ENCODE measurements at places on chromosomes 7 and 10. TPM values are rescaled to one million over a fixed set of nuclear protein-coding genes. Genes with fewer than 3 reads are reported as not detected.

NRAP gene
- not detected for total RNA-seq

DOCK1 gene
- total RNA-seq: 20.8 TPM

NEUROG3 gene
- total RNA-seq: not detected

UBTD1 gene
- total RNA-seq: 15.6 TPM

HOXA11 gene
- total RNA-seq: 0.56 TPM

MLXIPL gene
- total RNA-seq: 1.4 TPM

MINDY4 gene
- 2.4 TPM for total RNA-seq

CDK13 gene
- total RNA-seq: 24.0 TPM

NPFFR1 gene
- total RNA-seq: 0.02 TPM

SLC26A3 gene
- total RNA-seq: not detected

CRHR2 gene
- 0.05 TPM for total RNA-seq

SPDYE6 gene
- total RNA-seq: not detected

TMEM213 gene
- not detected for total RNA-seq

SEMA3A gene
- 5.2 TPM for total RNA-seq

LRRC17 gene
- not detected for total RNA-seq

MEOX2 gene
- not detected for total RNA-seq

SFMBT2 gene
- 8.8 TPM for total RNA-seq

DGKI gene
- total RNA-seq: 0.43 TPM

HOXA6 gene
- total RNA-seq: 1.3 TPM

WDR86 gene
- 0.26 TPM for total RNA-seq

CREB5 gene
- total RNA-seq: 4.4 TPM

EVX1 gene
- 0.19 TPM for total RNA-seq

SEMA3C gene
- 53.5 TPM for total RNA-seq

VWA2 gene
- 0.06 TPM for total RNA-seq

MNX1 gene
- total RNA-seq: 4.2 TPM
